Activated CD4-positive, alpha-beta T cell treated with anti-CD3 and anti-CD28 coated beads, Interleukin-2, amount 50 U/mL, for 24 hours (primary cell): ENCODE measurements at places on chromosomes 16 and 17.

- DNase-seq: no peak
Measured at GRCh38 chr16:89562939-89563338, 2.5 kb downstream of the RPL13 start.

- DNase-seq: no peak
Measured at GRCh38 chr17:68601565-68602288, 560 bp upstream of the FAM20A start.

DNA sequence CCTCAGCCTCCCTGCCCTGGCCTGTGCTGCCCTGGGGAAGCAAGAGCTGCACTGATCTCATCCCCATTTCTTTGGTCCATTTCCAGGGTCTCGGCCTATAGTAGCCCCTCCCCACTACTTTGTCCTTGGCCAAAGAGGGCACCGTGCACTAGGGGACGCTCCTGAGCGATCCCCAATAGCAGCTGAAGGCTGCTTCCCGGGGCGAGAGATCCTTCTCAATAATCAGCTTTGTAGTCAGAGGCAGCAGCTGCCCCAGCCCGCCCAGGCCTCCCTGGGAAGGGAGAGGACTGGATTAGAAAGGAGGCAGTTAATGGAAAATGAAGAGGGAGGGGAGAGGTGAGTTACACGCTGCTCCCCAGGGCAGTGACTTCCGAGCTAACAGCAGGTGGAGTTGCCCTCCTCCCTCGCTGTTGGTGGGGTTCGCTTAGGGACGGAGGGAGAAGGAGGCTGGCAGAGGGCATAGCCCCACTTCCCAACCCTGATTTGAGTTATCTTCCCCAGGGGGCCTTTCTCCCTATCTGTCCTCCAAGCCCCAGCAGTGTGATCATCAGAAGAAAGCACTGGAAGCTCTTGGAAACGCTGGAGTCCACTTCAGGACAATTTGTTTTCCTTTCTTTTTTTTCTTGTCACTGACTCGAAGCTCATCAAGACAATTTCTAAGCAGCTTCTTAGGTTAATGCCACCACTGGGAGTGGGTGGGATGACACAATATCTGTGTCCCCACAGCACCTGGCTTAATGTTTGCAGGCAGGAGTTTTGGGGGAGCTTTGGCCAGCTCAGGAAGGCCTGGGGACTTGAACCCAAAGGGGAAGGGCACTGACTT, 2.6 kb downstream of the MXRA7 start:
- DNase-seq: no peak

- DNase-seq: no peak
Measured at GRCh38 chr16:48434653-48435317, 49.6 kb upstream of the SIAH1 start.

DNA sequence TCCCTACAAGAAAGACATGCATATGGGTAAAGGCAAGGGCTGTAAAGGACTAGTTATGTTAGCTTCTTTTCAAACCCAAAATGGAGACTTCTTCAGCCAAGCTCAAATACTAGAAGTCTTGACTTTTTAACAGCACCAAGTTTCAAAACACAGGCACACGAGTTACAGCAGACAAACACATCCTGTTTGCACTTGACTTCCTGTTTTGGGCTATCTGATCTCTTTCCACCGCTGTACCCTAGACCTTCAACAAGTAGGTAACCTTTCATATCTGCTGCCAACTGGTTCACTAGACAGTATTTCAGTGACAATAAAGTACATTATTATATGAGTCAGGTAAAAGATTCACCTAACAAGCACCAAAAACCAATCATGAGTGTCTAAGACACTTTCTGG, 12.3 kb downstream of the RFFL start:
- DNase-seq: peak; percentile 20

GRCh38 chr17:22669721-22670120, 977.4 kb downstream of the KCNJ18 start:
- DNase-seq: no peak

DNA sequence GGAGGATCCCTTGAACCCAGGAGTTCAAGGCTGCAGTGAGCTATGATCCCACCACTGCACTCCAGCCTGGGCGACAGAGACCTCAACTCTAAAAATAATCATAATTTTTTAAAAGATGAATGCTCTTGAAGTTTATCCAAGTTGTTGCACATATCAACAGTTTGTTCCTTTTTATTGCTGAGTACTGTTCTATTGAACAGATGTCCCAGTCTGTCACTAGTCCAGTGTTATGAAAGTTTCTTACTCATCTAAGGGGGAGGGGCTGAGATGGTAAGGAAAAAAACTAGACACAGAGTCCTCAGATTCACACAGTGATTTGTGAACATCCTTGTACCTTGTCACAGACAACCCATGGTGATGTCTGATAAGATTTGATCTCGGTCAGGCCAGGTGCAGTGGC, 3.9 kb downstream of the ACAP1 start:
- DNase-seq: no peak

- DNase-seq: no peak
Measured at GRCh38 chr16:73418691-73419090, 370.8 kb upstream of the ZFHX3 start.

- peak; percentile 70 for DNase-seq
Measured at GRCh38 chr17:75012346-75013091, at the start of gene MRPL58. MRPL58 (plus strand) TSS chr17:75012670; CDS start chr17:75012687, 17 bp downstream.

- DNase-seq: no peak
Measured at GRCh38 chr17:33531311-33531710, 238.2 kb upstream of the ASIC2 start.

GRCh38 chr17:82073446-82073845, 7.8 kb upstream of the DUS1L start:
- DNase-seq: no peak

- no peak for DNase-seq
Measured at GRCh38 chr17:48985436-48986245, 11.5 kb upstream of the IGF2BP1 start.

- DNase-seq: no peak
Measured at GRCh38 chr17:80716986-80717719, 172.5 kb downstream of the RPTOR start.

DNA sequence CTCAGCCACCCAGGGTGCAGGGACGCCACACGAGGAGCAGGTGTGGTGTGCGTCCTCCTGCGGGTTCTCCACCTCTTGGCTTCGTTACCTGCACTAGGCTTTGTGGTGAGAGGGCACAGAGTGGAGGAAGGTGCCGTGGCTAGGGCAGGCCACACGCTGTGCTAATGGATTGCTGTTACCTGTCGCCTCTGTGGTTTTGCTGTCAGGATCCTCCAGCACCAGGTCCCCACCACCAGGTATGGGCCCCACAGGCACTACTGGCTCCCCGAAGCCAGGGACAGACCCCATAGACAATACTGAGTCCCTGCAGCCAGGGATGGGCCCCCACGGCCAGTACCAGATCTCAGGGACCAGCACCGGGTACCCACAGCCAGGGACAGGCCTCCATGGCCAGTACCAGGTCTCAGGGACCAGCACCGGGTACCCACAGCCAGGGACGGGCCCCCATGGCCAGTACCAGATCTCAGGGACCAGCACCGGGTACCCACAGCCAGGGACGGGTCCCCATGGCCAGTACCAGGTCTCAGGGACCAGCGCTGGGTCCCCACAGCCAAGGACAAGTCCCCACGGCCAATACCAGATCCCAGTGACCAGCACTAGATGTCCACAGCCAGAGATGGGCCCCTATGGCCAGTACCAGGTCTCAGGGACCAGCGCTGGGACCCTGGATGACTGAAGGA, 315.6 kb downstream of the SEC14L1 start:
- no peak for DNase-seq

GRCh38 chr17:33980193-33980592, 274.9 kb upstream of the CCL2 start:
- DNase-seq: no peak

DNA sequence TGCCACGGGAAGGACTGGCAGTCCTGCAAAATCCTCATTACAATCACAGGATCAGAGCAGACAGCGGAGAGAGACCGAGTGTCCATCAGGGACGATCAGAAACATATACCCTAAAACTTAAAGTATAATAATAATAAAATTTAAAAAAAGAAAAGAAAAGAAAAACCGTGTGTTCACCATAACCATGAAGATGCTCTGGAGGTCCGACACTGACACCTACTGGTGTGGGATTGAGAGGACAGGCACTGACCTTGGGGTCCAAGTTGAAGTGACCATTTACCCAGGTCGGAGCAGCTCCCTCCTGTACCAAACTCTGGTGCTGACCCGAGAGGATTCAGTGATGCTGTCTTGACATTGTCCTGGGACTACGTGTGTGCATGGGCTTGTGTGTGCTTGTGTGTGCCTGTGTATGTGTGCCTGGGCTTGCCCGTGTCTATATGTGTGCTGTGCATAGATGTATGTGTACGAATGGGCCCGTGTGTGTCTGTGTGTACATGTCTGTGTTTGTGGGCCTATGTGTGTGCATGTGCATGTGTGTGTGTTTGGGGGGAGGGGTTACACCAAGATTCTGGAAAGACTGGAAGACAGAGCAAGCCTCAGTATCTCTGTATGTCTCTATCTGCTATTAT, 10.0 kb upstream of the CD300LD start:
- no peak for DNase-seq

DNA sequence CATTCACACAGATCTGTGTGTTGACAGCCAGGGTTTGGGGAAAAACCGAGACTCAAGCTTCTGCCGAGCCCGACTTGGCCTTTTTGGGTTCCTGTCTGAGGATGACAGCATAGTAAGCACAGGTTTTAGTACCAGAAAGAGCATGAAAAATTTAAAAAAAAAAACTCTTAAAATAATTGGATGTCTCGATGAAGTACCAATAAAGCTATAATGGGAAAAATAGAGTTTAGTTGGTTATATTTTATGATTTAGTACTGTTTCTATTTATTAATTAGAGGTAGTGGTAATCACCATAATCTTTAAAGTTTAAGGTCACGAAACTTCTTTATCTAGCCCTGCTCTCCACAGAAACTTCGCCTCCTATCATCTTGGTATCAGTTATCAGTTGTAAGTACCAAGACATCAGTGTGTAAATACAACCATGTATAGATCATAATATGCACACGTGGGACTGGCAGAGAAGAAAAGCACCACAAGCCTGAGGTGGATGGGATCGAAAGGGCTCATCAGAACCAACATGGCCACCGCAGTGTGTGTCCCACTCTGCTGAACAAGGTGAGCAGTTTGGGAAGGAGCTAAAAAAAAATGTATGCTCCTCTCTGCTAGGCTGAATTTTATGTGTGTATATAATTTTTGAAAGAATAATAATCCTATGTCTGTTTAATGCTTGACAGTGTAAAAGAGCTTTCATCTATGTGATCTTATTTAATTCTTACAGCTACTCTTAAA, 14.4 kb upstream of the EEF2K start:
- DNase-seq: no peak

- DNase-seq: peak; percentile 86
Measured at GRCh38 chr16:57299719-57300386, 15.4 kb upstream of the PLLP start.

DNA sequence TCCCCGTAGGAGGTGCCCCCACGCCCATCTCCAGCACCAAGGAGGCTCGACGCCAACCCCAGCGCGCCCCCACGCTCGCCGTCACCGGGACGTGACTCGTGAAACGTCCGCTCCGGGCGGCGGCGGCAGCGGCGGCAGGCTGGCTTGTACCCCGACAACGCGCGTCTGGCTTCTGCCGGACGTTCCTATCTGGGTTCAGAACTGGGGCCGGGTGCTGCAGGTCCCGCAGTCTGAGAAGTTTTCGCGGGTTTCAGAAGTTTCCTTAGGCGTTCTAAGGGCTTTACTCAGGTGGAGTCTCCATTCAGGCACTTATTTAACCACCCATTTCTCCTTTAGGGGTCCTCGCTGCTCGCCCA, 672 bp upstream of the ALKBH5 start:
- DNase-seq: peak; percentile 77

DNA sequence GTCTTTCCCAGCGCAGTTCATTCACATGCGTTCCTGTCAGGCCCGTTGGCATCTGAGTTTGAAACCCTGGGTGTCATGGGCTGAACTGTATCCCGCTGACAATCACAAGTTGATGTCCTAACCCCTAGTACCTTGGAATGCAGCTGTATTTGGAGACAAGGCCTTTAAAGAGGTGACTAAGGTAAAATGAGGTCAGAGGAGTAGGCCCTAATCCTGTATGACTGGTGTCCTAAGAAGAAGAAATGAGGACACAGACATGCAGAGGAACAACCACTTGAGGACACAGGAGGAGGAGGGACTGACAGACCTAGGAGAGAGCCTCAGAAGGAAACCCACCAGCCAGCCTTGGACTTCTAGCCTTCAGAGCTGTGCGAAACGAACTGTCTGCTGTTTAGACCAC, 33.1 kb downstream of the TRPV2 start:
- DNase-seq: no peak

GRCh38 chr16:57916735-57917438, 54.0 kb downstream of the CNGB1 start:
- DNase-seq: no peak

DNA sequence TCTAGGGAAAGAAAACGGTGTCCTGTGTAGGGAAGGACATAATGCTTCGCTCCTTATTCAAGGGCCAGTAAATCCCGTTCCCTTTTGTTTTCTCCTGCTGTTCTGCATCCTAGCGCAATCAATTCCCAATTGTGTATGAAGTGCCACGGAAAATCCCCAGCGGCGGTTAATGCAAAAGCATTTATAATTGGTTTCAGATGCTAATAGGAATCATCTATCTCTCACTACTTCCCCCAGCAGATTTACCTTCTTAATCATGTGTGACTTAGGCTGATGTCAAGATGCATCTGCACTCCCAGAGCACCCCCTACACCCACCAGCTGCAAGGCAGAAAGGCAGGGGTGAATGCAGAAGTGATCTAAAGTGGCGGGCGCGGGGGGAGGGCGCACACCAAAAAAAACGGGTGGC, 32.7 kb upstream of the SSTR2 start:
- DNase-seq: no peak

- DNase-seq: peak; percentile 73
Measured at GRCh38 chr17:19992803-19993713, 15.4 kb upstream of the AKAP10 start.

DNA sequence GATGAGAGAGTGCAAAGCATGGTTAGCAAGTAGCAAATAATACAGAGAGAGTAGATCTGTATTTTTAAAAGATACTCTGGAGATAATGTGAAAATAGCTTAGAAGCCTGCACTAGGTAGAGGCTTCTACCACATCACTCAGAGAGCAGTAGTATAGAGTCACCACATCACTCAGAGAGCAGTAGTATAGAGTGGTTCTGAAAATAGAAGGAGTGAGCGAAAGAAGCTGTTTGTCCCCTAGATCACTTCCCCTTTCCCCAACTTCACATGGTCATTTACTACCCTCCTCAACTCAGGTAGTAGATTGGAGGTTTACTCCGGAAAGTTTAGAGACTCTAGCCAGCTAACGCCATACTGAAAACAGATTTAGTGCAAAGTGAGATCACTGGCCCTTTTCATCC, 17.1 kb downstream of the DGKE start:
- DNase-seq: no peak

DNA sequence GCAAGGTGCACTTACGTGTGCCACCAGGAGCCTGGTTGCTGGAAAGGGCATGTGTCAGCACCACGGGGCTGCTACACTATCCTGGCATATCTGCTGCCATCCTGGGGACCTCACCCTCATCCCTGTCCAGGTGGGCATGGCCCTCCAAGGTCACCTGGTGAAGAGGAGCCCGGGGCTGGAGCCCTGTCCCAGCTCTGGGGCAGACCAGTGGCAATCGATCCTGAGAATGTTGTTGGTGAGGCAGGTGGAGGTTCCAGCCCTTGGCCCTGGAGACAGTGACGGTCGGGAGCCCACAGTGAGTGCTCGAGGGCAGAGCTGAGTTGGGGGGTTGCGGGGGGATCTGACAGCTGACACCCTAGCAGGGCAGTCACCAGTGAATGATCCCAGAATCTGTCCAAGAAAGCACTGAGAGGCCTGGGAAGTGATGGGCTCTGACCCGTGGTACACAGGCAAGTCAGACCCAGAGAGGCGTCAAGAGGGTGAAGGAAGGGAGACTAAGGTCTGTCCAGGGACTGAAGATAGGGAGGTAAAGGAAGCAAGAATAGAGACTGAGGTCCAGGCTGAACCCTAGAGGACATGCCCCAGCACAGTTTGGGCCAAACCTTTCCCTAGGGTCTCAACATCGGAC, 17.6 kb downstream of the POLR3K start:
- no peak for DNase-seq
